Stimulated activated CD4-positive, alpha-beta T cell treated with anti-CD3 and anti-CD28 coated beads, Interleukin-15, amount 100 ng/mL, for 1 hour (primary cell): ENCODE measurements at places on chromosomes 2 and 18.

DNA sequence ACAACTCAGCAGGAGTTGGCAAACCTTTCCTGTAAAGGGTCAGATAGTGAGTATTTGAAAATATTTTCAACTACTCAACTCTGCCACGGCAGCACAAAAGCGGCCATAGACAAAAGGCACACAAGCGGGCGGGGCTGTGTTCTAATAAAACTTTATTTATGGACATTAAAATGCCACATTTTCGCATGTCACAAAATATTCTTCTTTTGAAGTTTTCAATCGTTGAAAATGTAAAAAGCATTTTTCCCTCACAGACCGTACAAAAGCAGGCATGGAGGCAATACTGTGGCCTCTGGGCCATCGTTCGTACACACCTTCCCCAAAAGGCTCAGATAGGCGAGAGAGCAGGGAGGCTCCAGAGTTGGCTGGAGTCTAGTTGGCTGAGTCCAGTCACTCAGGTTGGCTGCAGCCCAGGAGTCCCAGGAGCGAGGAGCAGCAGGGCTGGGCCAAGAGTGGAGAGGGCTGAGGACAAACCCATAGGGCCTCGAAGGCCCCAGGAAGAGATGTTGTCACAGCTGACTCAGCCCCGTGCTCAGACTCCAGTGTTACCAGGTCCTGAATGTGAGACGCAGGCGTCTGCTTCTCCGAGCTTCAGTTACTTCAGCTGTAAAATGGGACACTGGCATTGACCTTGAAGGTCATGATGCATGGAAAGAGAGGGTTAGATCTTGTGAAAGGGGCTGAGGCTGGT, 42.5 kb downstream of the SDC1 start:
- DNase-seq, result no peak

DNA sequence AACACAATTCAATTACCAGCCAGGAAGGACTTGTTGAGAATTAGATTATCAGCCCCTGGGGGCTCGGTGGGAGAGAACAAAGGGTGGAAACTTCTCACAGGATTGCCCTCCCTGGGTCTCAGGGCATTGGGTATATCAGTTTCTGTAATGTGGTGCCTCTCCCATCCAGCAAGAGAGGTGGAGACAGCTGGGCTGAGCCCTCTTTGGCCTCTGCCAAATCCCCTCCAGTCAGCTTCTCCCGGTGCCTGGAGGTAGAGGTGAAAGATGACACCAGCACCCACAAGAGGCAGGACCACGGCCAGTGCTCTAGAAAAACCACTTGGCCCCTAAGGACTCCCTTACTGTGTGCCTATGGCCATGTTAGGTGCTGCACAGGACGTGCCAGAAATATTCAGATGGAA, 179.7 kb downstream of the HAUS1 start:
- no peak for DNase-seq

DNA sequence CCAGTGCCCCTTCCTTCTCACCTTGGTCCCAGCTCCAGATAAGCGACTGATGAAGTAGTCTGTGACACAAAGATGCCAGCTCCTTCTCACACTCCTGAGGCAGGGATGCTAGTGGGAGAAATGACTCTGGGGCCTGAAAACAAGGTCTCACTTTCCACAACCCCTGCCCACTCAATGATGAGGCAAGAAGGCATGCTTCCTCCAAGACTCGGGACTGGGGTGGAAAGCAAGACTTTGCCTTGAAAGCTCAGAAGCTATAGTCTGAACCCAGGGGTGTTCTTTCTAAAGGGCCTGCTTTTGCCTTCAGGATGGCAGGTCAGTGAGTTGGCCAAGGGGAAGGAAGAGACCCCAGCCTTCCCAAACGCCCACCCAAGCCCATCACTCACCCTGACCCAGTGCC, 1.4 kb downstream of the CCDC142 start:
- DNase-seq, result no peak

DNA sequence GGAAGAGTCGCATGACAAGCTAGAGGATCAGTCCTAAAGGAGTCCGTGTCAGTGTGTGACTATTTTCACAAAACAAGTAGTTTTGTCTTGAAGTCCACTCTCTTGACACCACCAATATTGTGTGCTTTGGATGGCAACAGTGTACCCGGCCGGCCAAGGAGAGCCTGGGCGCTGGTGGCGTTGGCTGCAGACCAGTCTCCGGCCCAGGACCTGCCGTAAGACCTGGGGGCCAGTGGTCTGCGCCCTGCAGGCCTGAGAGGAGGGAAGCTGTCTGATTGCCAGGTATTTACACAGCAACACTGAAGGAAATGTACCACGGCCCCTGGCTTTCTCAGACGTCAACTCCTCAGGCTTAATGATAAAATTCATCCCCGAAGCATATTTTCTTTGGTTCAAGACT, 472.4 kb upstream of the SALL3 start:
- DNase-seq, result no peak

DNA sequence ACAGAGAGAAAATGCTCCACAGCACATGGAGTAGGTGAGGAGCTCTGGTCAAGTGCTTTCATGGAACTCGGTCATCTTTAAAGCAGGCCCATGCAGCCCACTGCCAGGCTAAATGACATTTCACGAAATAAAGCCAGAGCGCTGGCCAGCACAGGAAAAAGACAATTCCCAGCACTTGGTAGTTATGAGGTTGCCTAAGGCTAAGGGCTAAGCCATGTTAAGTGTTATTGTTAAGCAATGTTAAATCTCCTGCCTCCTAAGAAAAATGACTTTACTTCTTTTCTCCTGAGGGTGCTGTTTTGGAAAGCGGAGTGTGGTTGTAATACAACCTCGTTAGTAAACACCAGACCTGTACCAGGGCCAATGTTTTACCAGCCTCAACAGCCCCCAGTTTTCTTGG, 125.9 kb upstream of the NRP2 start:
- no peak for DNase-seq

- no peak for DNase-seq
Measured at GRCh38 chr2:69773206-69773605, 31.3 kb downstream of the ANXA4 start.

- no peak for DNase-seq
Measured at GRCh38 chr2:6074089-6074643, 382.0 kb downstream of the SOX11 start.

DNA sequence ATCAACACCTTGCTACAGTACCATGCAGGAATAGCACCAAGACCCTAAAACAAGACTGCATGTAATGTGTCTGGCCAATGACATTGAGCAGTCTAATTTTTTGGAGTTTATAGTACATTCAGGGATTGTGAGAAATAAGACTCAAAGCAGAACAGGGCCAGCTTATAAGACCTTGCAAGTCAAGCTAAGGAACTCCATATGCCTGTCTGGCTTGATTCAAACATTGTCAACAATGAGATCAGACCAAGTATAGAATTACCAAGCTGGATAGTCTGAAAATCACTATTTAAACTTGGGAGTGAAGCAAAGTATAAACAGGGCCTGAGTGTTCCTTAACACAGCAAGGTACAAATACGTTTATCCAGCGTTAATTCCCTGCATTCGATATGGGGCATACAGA, 370.9 kb downstream of the CNTNAP5 start:
- no peak for DNase-seq

DNA sequence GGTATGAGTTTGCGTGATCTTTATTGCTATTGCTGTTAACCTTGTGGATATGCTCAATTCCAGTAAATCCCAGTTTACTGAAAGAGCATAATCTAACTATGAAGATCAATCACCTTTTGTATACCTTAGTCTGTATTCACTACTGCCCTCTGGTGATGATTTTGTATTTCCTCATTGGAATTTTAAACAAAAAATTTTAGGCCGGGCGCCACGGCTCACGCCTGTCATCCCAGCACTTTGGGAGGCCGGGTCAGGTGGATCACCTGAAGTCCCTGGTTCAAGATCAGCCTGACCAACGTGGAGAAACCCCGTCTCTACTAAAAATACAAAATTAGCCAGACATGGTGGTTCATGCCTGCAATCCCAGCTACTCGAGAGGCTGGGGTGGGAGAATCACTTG, 5.1 kb downstream of the COMMD1 start:
- no peak for DNase-seq

- no peak for DNase-seq
Measured at GRCh38 chr2:174759381-174760065, 4.7 kb downstream of the CHRNA1 start.

DNA sequence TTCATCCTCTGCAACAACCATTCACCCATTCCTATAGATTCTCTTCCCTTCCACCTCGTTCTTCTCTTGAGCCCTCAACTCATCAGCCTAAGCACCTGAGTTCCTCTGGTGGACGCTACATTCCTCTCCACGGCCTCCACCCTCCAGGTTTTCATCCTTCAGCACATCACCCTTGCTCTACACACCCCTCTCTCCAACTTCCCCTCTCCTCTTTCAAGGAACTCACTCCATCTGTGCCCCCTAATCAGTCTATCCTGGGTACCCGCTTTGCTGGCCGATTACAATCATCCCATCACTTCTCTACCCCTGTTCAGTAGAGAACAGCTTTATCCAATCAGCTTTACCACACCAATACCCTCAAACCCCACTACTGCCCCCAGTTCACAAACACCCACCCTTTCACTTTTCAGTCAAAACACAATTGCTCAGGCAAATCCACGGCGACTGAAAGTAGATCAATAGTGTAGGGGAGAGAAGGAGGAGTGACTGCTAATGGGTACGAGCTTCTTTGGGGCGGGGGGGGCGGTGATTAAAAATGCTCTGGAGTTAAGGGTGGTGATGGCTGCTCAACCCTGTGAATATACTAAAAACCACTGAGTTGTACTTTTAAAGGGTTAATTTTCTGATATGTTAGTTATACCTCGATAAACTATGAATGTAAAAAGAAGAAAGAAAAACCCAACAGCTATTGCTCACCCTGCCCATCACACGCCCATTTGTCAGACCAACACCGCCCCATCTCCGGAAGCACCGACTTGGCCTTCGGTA, 857 bp downstream of the DYM start:
- DNase-seq, result no peak

DNA sequence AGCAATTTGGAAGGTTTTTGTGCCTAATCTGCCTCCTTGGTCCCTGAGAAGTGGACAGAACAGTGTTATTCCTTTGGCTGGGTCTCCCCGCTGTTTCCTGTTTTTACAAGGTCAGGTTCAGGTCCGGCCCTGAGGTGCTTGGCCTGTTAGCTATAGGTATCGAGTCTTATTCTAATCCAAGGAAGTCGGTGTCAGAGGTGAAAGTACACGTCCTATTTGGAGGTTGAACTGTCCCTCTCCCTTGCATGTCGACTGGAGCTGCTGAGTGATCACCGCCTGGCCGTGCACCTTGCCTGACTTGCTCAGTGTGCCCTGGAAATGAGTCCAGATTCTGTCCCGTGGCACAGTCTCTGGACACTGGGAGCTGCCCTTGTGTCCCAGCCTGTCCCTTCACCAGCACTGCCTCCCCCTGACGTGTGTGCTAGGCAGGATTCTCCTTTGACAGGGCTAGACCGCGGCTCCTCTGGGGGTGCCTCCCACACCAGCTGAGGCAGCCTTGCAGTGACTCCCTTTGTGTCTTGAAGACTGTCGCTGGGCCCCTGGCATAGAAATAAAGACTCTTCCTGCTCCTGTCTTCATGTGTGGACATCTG, 65.7 kb upstream of the RBM44 start:
- DNase-seq, result no peak

- DNase-seq, result peak; percentile 48
Measured at GRCh38 chr2:176140513-176141317, 10.6 kb upstream of the HOXD4 start.

GRCh38 chr18:21184396-21184996, 57.5 kb upstream of the GREB1L start:
- DNase-seq, result no peak

DNA sequence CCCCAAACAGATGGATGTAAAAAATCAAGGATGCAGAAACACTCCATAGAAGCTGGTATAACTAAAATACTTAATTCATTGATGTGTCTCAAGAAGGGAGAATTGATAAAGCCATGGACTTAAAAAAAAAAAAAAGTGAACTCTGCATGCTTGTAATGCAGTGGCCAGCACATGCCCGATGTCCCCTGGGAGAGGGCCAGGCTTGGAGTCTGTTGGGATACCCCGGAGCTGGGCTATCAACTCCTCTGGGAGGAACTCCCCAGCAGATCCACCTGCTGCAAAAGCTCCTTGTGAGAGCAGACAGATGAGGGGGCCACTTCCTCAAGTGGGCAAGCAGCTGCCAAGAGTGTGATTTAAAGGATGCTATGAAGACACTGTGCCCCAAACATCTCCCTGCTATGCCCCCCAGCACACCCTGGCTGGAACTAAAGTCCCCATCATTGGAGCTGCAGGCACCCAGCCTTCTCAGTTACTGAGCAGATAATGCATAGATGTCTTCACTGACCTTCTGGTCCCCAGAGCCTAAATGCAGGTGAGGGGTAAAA, 311.5 kb upstream of the ID2 start:
- no peak for DNase-seq

DNA sequence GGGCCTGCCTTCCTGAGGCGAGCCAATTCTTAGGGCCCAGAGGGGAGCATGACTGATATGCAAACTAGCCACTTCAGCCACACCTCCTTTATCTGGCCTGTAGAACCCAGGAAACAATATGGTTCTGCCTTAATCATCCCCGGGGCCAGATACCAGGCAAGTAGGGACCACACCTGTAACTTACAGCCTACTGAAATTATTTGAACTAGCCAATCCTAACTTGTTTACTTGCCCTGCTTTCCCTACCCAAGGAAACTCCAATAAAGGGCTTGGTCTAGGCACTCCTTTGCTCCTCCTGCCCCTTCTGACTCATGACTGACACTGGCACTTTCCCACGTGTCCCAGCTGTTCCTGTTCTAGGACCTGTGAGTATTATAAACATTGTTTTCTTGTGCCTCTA, 57.6 kb downstream of the MYOM1 start:
- no peak for DNase-seq

GRCh38 chr18:26783170-26783569, 82.3 kb downstream of the AQP4 start:
- DNase-seq, result no peak

- DNase-seq, result no peak
Measured at GRCh38 chr2:118065015-118065706, 23.1 kb upstream of the INSIG2 start.

DNA sequence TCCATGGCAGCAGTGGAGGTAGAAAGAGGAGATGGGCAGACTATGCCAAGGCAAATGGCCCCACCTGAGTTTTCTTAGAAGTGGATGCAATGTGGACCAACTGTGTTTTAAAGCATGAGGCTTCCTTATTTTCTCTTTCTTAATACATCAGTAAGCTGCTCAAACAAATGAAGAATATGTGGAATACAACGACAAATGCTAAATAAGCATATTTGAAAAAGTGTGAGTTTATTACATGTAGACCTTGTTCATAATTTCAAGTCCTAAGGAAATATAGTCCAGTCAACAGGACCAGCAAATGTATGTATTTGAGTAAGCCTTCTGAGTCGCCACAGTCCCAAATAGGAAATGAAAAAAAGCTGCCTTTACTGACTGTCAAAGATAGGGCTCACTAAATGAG, 177.8 kb downstream of the PRPF40A start:
- no peak for DNase-seq
